ENCODE measurements at places on chromosomes 6 and 20.
A peak's percentile ranks its signal among the peaks of the same experiment; 100 is the strongest.

GRCh38 chr20:63736893-63737694 is 630 bp downstream of the LIME1 start:
- peak; percentile 33 for DNase-seq

DNA sequence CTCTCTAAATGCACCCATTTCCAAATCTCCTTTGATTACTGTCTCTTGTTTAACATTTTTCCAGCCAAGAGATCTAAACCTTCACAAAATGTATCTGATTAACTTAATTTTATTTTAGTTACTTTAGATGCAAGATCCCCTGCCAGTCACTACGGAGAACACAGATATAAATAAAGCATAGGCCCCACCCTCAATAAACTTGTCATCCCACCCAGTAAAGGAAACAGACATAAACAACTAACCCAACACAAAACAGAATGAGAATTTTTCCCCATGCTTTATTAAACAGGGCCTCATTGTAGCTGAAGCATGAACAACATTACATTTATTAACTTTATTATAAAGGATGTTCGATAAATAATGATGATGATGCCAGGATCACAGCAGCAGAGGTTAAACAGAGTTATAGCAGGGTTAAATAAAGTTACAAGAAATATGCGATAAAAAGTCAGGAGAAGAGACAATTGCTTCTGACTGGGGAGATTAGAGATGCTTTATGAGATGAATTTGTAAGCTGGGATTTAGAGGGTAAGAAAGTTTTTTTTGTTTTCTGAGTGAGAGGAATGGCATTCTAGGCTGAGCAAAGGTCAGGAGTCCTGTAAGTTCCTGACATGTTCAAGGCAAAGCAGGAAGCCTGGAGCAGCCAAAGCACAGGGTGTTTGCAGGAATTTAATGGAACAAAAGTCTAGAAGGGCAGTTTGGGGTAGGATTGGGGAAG is 41.1 kb downstream of the TFAP2A start:
- no peak for DNase-seq

GRCh38 chr20:36971103-36971502 is 19.6 kb upstream of the SAMHD1 start:
- no peak for DNase-seq

DNA sequence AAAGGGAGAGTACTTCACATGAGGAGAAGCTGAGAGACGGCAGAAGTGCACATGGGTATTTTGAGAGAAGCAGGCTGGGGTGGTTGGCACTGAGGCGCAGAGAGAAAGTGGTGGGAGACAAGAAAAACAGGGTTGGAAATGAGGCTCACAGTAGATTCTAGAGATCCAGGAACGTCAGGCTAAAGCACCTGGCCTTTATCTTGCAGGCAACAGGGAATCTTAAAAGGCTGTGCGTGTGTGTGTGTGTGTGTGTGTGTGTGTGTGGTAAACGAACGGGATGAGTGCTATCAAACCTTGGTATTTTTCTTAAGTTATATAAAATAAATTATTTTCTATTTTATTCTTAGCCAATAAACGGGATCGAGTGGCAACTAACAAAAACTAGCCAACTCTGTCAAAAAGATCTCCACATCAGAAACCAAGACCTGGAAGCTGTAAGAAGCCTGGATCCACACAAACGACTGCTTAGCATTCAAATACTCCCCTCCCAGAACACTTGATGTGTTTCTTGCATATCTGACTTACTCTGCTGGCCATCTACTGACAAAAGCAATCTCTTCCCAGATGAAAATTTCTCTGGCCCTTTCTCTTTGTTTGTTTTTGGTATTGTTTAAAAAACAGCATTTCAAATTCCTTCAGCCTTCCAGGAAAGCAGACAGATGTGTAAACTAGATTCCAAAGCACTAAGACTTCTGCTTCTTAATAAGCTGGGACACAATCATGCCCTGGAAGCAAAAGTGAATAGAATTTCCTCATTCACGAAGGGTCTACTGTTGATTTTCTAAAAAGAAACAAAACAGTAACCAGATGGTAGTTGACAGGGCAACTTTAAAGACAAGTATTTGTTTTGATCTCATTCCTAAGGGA is 44.8 kb upstream of the FABP7 start:
- no peak for DNase-seq

DNA sequence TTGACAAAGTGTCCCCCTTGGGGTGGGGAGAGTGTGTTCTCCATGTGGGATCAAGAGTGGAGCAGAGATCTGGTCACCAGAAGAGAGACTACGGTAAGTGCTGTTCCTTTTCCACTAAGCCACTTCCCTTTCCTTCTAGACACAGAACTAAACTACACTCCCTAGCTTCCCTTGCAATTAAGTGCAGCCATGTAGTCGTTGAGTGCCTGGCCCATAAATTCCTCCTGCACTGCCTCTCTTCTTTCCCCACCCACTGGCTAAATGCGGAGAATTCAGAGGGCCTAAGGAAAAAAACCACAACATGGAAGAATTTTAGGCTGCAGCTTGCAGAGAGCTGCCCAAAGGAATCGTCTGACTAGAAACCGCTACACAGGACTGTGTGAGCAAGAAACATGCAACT is 1.5 kb downstream of the WDR27 start:
- no peak for DNase-seq

DNA sequence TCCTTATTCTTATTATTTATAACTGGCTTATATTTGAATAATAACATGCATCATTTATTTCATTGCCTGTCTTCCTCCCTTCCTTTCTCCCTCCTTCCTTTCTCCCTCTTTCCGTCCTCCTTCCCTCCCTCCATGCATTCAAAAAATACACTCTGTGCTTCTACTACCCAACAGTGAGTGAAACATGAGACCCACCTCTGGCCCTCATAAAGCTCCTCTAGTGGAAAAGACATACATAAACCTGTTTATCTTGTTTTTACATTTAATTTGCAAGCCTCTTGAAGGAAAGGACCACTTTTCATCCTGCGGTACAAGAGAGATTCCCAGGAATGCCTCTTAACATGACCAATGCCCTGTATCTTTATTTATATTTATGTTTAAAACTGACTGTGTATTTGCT is 21.8 kb upstream of the ISM1 start:
- DNase-seq = no peak

DNA sequence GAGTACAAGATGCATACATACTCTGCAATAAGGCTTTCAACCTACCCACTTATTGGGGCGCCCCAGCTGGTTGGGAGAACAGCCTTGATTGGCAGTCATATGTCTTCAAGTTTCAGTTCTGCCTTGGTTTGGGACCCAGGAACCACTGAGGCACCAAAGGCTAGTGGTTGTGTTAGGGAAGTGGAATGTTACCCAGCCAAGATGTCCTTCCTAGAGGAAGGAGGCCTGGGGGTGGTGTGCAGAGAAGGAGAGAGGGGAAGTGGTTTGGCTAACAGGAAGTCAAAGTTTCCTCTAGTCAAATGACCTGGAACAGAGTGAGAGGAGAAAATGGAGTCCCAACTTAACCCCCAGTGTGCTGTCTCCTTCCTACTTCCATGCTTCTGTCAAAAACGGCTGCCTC is 59.4 kb downstream of the CD164 start:
- no peak for DNase-seq

- DNase-seq = no peak
Measured at GRCh38 chr6:165770397-165771082, 107.5 kb upstream of the PDE10A start.

DNA sequence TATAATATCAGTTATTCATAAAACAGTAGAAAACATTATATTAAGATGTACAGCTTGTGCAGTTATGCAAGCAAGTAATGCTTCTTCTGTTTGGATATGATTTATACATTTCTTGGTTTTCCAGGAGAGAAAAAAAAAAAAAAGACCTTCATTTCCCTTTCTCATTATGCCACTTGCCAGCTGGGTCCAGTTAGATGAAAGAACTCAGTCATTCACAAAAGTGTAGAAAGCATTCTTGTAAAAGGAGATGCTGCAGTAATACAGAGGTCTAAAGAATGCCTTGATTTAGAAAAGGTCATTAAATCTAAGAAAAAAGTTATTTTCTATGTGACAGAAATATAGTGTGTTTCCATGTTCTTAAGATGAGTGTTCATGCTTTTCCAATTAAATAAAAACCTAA is 7.4 kb downstream of the PDE7B start:
- no peak for DNase-seq

DNA sequence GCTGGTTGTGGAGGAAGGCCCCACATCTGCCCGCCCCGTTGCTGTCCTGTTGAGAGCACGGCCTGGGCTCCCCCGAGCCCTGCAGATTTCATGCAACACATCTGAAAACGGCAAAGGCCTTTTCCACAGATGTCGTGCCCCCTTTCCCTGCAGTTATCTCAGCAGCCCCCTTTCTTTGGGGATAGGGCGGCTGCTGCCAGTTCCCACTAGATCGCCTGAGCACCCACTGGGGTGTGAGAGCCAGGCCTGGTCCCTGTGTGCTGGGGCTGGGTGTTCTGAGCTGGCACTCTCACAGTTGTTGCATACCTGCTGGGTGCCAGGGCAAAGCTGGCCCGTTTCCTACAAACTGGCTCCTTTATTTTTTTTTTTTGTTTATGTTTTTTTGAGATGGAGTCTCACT is 12.3 kb upstream of the MTG2 start:
- DNase-seq = no peak

GRCh38 chr6:125392682-125393081 is 90.9 kb upstream of the HDDC2 start:
- DNase-seq = no peak

DNA sequence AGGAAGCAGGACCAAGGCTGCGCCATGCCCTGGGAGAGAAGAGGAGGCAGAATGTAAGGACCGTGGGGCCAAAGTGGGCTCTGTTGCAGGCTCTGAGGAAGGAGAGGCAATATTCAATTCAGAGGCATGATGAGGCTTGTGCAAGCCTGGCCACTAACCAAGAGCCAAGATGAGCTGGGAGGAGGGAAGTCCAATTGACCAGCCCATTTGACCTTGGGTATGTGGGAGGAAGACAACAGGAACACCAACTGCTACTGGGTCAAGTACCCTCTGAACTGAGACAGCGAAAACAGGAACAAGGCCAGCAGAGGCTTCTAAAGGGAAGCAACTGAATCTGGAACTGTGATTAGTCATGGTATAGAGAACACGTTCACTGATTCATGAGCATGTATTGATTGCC is 779.6 kb downstream of the MAFB start:
- DNase-seq = no peak

- DNase-seq = no peak
Measured at GRCh38 chr6:106377061-106377540, 16.6 kb downstream of the CRYBG1 start.

- peak; percentile 80 for DNase-seq
Measured at GRCh38 chr20:57594092-57594951, 25.9 kb downstream of the ZBP1 start.

DNA sequence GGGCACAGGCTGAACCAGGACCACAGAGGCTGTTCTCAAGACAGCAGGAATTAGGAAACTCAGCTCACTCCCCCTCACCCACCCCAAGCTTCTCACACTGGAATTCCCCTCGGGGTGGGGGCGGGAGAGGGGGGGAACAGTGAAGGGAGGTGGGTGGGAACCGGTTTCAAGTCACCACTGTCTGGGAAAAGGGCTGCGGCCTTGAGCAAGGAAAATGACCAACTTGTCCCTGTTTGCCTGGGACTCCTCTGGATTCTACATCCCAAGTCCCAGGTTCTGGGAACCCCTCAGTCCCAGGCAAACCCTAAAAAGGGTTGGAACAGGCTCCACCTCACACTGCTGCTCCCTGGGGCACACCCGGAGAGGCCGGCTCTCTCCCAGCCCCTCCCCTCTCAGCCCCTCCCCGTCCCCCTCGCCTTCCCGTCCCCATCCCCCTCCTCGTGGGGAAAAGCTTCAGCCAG is 230.7 kb downstream of the TFAP2C start:
- peak; percentile 50 for DNase-seq

DNA sequence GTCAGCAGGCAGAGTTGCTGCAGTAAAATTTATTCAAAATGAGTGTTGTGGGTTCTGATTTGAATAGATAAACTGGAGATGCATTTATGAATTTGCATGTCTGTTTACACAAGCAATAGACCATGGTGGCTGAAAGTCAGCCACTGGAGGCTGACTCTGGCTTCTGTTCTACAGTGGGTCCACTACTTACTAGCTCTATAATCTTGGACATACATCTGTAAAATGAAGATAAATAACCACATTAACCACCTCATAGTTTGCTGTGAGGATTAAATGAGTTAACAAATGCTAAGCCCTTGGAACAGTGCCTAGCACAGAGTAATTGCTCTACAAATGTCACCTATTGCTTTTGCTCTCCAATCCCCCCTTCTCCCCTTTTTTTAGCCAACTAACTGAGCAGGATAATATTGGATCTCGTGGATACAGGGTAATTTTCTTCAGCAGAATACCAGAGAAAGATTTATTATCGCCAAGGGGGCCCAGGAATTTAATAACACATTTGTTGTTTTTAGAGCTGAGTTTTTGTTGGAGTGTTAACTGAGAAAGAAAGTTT is 1.4 kb upstream of the PM20D2 start:
- no peak for DNase-seq

DNA sequence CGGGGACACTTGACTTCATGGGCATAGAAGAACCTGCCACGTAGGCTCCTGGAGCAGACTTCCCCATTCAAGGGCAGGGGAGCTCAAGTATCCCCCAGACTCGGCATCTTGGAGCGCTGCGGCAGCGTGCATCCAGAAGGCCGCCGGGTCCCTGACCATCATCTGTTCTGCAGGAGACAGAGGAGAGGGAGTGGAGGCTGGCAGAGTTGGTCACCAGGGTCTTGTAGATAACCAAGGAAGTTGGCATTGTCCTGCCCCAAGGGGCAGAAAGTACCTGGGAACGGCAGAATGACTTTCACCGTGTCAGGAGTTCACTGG is 82.8 kb downstream of the TCP11 start:
- DNase-seq = no peak

DNA sequence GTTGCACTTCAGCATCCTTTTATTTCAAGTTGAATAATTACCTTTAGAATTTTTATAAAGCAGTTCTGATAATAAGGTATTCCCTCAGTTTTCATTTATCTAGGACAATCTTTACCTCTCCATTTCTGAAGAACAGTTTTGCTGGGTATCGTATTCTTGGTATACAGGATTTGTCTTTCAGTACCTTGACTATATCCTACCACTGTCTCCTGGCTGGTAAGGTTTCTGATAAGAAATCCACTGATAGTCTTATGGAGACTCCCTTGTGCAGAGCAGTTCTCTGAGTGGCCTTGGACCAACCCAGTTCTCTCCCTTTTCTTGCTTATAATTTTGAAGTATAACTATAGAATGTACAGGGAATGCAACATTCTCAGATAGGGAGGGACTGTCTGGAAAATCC is 51.3 kb upstream of the SAMD3 start:
- DNase-seq = no peak

DNA sequence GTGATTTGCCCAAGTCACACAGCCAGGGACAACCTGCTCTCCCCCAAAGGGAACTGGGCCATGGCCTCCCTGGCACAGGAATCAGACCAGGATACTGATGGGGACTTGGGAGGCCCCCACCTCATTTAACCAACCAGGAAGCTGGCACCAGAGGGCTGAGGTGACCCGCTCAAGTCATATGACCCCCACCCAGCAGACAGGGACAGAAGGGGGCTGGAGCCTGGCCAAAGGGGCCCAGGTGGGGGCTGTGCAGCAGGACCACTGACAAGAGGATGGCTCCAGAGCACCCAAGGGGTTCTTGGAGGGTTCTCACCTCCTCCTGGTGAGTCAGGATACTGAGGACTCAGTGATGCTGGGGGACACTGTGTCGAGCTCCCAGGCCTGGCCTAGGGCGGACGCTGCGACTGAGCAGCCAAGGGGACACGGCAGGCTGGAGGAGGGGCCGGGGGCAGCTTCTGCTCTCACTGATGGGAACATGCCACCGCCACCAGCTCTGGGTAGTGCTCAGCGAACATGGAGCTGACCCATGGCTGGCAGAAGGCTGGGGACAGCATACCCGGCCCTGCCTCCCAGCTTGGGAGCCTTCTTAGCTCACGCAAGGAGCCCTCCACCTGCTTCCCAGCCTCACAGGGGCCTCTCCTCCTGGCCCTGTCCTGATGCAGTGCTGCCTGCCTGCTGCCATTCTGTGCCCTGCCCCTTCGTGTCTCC is 1.2 kb downstream of the CST7 start:
- no peak for DNase-seq
